Forelimb muscle (tissue), 1 donor: ENCODE measurements at places on chromosomes 16 and 17.

- DNase-seq, result no peak
Observed at GRCh38 chr16:57732714-57733113, 2.9 kb upstream of the KATNB1 start.

GRCh38 chr17:68318103-68318991, 27.1 kb downstream of the ARSG start:
- DNase-seq, result no peak

GRCh38 chr16:68414581-68414980, 33.7 kb downstream of the SMPD3 start:
- DNase-seq, result no peak

DNA sequence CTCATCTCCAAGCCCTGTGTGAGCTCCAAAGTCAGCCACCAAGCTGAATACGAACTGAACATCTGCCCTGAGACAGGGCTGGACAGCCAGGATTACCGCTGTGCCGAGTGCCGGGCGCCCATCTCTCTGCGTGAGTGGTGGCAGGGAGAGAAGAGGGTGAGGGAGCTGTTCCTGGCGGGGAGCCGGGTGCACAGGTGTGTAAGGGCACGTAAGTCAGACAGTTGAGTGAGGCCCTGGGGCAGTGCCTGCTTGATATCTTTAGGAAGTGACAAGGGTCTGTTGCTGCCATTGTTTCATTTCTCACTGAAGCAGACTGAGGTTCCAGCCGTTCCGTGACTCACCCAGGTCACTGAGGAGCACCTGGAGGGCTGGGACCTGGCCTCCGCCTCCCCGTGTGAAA, 12.4 kb downstream of the DEF8 start:
- DNase-seq, result no peak

DNA sequence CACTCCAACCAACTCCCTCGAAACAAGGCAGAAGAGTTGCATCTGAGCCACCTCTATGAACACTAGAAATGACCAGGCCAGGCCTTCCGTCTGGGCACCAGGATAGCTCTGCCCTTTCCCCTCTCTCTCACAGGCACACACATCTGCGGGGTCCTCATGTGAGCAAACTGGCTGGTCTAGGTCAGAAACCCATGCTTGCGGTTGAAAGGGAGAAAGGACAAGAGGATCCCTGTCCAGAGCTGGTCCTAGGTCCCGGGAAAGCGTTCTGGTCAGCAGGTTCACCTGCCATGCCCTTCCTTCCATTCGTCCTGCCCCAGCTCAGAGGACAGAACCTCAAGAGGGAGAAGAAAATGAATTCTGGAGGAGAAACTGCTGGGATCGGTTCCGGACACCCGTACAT, 2.7 kb downstream of the MNT start:
- no peak for DNase-seq

DNA sequence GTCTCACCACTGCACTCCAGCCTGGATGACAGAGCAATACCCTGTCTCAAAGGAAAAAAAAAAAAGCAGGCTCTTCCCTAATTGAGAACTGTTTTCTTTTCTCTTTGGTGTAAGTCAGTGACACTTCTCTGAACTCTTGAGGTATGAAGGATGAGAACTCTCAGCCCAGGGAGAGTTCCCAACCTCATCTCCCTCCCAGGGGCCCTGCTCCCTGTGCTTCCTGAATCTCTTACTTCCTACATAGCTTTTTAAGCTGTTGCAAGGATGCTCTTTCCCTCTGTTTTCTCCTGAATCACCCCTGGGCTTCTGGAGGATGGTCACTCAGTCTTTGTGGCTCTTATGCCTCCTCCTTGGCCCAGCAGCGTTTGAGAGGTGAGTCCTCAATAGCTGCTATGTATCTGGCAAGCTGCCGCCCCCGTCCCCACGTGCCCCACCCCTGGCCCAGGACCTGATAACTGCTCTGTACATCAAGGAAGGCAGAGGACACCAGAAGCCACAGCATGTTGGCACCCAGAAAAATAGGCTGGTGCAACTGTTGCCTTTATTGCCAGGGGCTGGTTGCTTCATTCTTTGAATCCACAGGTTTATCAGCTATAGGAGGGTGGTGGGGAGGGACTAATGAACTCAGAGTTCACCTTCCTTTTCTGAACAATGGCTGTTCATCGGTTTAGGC, 24.0 kb downstream of the IGF2BP1 start:
- no peak for DNase-seq

DNA sequence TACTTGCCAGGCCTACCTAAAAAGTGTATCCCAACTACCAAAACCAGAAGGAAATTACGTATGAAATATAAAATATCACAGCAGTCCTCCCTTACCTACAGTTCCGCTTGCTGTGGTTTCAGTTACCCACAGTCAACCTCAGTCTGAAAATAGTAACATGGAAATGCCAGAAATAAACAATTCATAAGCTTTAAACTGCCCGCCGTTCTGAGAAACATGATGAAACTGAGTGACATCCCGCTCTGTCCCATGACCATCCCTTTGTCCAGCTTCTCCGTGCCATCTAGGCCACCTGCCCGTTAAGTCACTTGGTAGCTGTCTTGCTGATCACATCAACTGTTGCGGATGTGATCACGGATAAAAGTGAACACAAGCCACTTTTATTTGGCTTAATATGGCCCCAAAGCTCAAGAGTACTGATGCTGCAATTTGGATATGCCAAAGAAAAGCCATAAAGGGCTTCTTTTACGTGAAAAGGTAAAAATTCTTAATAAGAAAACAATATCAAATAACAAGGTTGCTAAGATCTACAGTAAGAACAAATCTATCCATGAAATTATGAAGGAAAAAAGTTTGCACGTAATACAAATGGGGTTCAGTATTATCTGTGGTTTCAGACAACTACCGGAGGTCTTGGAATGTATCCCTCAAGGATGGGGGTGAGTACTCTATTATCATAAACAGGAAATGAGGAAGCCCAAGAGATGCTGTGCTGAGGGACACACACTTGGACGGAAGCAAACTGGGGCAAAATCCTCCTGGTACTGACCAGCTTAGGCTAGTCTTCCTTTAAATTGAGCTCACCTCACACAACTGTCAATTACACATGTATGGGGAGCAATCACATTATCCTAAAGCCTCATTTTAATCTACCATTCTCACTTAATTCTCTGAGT, 8.2 kb downstream of the USP22 start:
- no peak for DNase-seq

- no peak for DNase-seq
Observed at GRCh38 chr16:16075488-16076422, 126.3 kb downstream of the ABCC1 start.

GRCh38 chr16:19417640-19418039, at the start of gene TMC5:
Gene TMC5 (plus strand): TSS chr16:19417883. CDS start chr16:19440039, 22,156 bp downstream.
- DNase-seq, result no peak

GRCh38 chr17:29617125-29617480, 5.6 kb downstream of the CORO6 start:
- no peak for DNase-seq

- no peak for DNase-seq
Observed at GRCh38 chr17:8131844-8132441, 8.0 kb upstream of the HES7 start.
